ENCODE measurements at places on chromosomes 6 and 20.

- no peak for DNase-seq
These were observed 68.1 kb upstream of the SLC4A11 start for GRCh38 chr20:3307078-3307477.

DNA sequence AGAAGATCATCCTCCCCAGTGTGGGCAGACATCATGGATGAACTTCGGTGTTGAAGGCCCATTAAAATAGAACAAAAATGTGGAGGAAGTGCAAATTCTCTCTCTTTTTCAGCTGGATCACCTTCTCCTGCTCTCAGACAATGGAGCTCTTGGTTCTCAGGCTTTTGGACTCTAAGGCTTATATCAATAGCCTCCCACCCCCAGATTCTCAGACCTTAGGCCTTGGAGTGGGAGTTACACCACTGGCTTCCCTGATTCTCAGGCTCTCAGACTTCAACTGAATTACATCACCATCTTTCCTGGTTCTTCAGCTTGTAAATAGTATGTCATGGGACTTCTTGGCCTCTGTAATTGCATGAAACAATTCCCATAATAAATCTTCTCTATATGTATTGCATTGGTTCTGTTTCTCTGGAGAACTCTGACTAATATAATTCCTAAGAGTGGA, 36.6 kb downstream of the NSFL1C start:
- DNase-seq = no peak

DNA sequence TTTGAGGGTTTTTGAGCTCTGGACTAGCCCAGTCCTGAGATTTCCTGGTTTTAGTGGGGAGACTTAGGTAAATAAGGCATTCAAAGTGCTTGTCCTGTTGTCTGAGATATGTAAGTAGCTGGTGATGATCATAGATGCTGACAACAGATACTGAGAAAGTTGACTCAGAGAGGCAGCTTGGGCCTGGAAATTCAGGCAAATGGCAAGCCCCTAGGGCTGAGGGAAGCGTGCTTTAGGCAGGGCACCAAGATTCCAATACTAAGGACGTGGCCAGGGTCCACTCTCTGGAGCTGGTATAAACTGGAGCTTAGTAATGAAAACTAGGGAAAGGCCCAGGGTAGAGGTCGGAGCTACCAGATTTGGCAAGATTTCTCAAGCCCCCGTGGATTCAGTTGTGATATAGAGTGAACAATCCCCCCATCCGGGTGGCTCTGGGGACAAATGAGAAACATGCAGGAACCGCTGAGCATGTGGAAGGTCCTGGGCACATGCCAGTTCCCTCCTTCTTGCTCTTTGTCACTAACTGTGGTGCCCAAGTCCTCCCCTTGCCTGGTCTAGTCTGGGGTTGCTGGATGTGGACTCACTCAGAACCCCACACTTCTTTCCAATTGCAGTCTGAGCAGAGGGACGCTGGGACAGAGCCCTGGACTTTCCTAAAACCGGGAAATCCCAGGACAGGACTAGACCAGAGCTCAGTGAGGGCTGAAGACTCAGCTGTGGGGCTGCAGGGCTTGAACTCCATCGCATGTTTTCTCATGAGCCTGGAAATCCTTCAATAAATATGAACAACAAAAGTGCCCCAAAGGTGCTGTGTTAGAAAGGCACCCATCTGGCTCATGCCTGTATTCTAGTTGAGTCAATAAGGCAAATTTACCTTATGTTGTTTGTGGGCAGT, 10.3 kb downstream of the SLC22A3 start:
- DNase-seq = no peak

DNA sequence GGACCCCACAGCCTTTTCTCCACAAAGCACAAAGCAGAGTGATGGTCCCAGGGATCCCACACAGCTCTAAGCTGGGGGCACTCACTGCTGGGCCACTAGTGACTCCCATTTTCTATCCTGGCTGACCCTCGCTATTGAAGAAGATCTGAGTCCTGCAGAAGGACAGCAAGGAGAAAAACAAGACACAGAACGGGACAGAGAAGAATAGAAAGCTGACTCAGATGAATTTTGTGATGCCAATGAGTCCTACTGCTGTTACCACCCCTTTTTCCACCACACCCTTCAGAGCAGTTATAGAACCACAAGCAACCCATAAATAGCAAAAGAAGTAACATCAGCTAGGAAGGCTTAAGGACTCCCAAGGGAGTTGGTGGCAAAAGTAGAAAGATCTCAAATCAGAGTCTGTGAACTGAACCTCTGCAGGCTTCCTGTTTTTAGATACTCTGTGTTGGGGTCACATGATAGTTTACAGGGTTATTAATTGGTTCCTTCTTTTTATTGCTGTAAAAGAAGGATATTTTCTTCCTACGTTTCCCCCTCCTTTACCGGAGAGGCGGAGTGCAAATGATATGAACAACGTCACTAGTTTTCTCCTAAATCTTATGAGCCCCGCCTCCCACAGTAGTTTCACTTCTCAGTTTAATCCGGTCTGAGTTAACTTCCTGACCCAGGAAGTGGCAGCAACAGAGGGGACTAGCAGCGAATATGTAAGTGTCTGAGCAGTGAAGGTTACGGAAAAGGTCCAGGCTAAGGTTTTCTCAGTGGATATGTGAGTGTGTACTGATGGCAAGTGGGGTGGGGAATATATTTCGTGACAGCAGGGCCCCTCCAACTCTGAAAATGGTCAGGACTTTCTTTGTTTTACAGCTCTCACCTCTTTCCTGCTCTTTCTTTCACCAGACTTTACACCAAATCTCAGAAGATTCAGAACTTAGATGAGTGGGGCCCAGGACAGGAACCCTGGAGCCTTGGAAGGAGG, at the start of gene TRIM38:
Gene TRIM38 (plus strand): TSS at position 654 of the 979 bp plus-strand sequence. CDS start 3,721 bp downstream, outside the sequence.
- DNase-seq = peak; percentile 70

DNA sequence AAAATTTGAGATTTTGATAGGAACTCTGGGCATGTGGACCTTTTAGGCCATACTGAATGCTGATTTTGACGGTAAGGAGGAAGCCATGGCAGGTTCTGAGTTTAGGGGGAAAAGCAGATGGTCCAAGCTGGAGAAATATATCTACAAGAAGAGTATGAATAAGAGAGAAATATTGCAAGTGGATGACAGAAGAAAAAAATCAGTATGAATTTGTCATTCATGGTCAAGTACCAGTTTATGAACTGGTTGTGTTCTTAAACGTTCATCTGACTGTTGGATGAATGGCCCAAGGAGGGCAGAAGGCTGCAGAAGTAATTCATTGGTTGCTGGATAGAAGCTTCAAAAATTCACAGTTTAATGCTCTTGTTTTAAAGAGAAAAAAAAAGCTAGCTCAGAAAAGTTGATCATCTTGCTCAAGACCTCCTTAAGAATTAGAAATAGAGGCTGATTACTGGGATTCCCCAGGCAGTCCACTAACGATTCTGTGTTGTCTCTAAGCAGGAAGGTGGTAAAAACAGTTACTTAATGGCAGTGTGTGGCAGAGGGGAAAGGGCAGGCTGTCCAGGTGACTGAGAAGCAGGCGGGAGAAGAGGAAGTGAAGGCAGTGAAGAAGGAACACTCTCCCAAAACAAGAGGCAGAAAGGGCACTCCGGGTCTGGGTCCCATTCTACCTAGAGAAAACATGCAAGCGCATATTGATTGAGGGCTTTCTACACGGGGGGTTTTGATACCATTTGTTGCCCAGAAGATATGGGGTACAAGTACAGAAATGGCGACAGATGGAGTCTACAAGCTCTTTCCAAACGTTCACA, 2.0 kb upstream of the DUSP22 start:
- DNase-seq = no peak

DNA sequence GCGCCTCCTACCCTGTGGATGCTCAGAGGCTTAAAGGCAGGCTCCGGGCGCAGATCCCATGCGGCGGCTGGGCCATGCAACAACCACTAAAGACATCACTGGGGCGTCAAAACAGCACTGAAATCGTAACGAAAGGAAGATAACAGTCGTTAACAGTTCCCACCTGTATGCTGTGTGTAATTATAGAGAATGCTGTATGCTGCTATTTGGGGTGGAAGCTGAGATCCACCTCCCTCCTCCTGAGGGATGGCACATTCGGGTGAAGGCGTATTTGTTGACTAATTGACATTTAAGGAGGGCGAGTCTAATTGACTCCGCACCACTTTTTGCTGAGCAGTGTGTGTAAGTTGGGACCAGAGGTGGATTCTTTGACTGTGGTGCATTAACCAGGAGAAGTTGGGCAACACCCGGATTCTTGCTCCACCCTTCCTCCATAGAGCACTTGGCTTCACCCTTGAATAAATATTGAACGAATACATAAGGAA, 687 bp downstream of the SLC35A1 start:
- DNase-seq = no peak

GRCh38 chr20:4779616-4780015, 57.9 kb downstream of the PRND start:
- no peak for DNase-seq

Measured in activated naive CD4-positive, alpha-beta T cell treated with Interleukin-2 at 50 U/mL for 16 hours (primary cell).